ENCODE measurements at places on chromosomes 3 and 15.

DNA sequence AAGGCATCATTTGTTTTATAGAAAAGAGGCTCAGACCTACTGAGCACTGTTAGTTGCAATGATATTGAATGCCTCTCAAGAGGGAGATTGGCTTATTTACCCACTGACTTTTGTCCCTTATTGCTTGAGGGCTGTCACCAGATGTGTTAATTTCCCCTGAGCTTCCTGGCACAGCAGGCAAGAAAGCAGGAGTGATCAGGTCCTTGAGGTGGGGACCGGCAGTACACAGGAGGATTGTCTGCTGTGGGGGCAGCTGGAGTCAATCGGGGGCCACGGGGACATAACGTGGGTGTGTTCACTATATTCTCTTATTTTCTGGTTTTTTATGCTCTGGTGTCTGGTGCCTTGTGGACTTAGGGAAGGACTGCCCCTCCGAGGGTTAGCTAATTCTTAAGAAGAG, 44.6 kb downstream of the GASK1A start:
- no peak for DNase-seq

DNA sequence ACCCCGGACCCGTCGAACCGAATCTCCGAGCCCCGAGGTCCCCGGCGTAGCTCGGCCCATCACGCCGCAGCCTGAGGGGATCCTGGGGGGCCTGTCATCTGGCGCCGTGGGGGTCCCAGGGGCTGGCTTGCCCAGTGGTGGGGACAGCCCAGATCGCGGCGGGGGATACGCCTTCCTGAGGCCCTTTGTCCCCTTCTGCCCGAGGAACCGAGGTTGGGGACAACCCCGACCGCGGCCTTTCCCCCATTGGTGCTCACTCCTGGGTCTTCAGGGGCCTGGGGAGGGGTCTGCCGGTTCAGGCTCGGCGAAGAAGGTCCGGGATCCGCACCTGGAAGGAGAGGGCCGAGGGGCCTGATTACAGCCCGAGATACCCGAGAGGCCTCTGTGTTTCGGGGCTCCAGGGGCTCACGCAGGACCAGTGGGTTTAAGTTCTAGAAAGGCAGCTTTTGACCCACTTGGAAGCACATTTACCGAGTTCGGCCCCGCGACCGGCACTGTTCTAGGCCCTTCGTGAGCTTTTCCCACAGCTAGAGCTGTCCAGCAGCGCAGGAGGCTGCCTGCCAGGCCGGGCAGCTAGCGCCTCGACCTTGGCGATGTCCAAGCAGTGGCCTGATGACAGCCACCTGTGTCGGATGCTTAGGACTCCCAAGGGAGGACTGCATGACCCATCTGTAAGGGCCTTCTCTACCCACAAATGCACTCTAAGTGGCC, 504 bp downstream of the ABHD2 start:
- no peak for DNase-seq

- DNase-seq, result no peak
Observed at GRCh38 chr3:196531418-196531817, 16.3 kb upstream of the SMCO1 start.

DNA sequence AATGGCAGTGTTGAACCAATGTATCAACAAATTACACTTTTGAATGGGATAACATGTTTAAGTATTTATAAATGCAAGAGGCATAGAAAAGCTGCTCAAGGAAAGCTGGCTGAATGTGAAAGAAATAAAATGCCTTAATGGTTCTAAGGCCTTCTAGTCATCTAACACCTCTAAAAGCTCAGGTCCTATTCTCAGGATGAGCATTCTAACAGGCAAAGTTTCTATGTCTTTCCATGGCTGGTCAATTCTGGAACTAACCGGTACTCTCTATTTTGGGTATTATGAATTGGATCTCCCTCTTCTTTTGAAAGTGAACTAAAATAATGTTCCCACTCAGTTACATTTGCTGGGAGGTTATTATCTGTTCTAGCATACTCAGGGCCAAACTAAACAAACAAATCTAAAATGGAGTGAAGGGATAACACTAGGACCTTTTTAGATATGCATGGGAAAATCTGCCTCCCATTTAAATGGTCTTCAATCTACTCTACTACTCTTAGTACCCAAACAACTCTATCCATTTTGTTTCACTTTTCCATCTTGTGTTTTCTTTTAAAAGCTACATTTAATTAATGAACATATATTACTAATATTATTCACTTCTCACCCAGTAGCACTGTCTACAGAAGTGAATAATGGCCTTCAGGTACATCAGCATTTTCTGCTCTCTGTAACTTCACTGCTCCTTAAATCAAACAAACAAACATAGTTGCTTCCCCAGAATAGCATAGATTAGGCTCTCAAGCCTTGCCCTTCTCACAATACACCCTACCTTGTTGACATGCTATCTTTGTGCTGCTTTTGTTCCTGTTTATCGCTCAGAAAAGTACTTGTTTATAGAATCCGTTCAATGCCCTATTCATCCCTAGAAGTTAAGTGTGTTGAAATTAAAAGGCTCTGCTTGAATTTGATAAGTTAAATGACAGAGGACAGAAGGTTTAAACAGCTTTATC, 46.4 kb downstream of the CBLB start:
- DNase-seq, result no peak

DNA sequence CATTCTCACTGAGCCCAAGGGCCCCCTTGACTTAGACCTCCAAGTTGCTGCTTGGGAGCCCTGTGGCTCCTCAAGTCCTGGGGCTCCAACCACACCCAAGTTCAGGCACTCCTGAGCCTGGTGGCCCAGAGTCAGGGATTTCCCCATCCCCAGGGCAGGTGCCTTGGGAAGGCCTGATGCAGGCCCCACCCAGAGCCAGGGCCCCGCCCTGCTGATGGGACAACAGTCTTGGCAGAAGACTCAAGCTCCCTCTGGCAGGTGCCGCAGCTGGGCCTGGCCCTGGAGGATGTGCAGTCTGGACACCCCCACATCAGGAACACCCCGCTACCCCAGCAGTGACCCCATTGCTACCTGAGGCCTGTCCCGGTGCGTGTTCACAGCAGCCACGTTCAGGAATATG, 17.7 kb upstream of the SHISA5 start:
- no peak for DNase-seq

GRCh38 chr15:91065505-91065904, 34.6 kb upstream of the SV2B start:
- no peak for DNase-seq

GRCh38 chr3:170037463-170038433, at the start of gene GPR160:
Gene GPR160, plus strand, starts transcription at chr3:170037995. Its CDS starts 45,978 bp downstream, at chr3:170083973.
- DNase-seq, result peak; percentile 66

GRCh38 chr3:133573629-133574194, at the start of gene CDV3:
Gene CDV3, plus strand, starts transcription at chr3:133573686. Its CDS starts 359 bp downstream, at chr3:133574045.
- DNase-seq, result no peak

GRCh38 chr15:39066677-39067076, 502.1 kb upstream of the RASGRP1 start:
- DNase-seq, result no peak

DNA sequence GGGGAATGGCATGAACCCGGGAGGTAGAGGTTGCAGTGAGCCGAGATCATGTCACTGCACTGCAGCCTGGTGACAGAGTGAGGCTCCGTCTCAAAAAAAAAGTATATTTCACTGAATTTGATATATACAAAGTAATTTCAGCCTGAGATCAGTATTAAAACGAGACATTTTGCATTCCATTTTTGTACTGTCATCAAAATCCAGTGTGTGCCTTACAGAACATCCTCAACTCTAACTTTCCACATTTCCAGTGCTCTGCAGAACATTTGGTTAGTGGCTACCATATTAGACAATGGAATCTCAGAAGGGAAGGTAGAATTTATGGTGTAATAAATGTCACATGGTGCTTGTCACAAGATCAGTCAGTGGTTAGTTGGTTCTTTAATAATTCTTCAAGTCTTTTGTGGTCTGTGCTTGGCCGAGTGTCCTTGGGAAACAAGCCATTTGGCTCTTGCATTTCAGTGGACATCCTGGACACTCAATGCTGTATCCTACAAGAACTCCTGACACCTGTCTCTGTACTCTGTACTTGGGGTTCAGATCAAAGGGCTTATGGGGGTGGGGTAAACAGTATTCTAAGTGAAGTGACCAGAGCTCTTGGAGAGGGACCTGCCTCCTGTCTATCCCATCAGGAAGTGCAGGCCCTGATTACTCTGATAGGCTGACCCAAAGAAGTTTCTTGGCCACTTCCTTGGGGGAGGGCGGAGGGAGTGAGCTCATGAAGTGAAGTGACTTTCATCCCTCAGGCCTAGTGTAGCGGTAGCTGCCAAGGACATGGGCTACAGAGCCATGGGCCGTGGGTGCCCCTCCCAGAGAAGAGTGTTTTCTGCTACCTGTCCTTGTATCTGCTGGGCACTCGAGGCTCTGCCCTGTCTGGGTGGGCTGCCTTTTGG, 3.7 kb downstream of the ACVR2B start:
- DNase-seq, result no peak

DNA sequence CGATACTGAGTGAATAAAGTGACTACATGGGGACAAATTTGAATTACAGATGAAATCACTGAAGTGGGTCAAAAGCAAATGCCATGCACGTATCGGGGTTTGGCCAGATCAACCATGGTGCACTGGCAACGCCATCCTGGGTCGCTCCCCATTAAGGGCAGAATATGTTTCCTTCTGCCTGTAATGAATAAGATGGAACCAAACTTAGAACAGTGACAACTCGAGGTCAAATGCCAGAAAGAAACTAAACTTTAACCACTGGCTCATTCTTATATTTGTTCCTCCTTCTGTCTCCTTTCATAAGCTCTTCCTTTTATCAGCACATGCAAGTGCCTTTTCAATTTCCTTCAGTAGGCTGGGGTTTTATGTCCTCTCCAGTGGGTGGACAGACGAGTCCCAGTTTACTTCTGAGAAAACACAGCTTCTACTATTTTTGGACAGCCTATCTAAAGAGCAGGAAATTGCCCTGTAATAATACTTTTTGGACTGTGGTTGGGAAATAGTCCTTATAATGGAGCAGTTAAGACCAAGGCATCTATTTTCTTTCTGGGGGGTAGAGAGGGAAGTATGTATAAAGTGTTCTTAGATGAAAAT, 61.4 kb downstream of the WHAMM start:
- no peak for DNase-seq

DNA sequence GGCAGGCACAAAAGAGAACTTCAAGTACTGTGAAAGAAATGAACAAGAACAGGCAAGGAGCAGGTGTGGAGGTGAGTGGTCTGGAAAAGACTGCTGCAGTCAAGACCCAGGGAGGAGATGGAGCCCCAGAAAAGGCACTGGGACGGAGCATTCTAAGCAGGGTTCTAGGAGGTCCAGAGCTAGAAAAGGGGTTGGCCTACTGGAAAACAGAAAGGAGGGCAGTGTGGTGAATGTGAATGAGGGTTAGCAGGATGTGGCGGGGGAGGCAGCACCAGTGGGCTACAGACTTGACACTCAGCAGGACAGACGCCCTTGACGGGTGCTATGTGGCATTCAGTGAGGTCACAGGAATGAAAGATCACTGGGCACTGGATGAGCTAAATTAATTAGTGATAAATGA, 75.7 kb downstream of the SENP2 start:
- no peak for DNase-seq

DNA sequence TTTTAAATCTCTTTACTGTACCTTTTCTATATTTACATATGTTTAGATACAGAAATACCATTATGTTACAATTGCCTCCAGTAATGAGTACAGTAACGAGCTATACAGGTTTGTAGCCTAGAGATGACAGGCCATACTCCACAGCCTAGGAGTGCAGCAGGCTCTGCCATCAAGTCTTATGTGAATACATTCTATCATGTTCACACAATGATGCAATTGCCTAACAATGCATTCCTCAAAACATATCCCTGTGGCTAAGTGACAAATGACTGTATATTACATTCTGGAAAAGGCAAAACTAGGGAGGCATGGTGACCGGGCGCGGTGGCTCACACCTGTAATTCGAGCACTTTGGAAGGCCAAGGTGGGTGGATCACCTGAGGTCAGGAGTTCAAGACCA, 192.4 kb upstream of the IGF1R start:
- DNase-seq, result no peak

DNA sequence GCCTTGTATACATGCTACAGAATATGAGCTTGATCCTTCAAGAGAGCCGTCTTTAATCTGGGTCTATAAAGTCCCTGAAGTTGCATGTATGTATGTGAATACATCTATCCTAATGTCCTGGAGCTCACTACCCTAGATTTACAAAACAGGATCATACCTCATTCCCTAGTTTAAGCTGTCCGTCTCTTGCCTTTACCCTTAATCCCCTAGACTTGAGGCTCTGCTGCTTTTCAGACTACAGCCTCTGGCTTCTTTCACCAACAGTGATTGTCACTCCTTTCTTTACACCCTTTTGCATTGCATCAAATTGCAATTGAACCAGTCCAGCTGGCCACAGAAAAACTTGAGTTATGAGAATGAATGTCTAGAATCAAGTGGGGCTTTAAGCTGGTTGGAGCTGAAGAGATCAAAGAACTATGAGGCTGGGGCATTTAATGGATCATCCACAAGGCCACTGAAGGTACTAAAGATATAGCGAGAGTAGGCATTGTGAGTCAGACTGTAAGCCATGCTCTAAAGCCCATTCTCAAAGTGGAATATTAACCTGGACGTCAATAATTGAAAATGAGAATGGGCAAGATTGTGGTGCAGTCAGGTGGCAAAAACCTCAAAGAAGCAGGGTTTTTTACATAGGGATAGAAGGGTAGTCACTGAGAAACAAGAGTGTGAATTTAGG, 12.3 kb upstream of the PLD1 start:
- no peak for DNase-seq

- DNase-seq, result no peak
Observed at GRCh38 chr3:101633186-101633585, 43.7 kb downstream of the ZBTB11 start.

DNA sequence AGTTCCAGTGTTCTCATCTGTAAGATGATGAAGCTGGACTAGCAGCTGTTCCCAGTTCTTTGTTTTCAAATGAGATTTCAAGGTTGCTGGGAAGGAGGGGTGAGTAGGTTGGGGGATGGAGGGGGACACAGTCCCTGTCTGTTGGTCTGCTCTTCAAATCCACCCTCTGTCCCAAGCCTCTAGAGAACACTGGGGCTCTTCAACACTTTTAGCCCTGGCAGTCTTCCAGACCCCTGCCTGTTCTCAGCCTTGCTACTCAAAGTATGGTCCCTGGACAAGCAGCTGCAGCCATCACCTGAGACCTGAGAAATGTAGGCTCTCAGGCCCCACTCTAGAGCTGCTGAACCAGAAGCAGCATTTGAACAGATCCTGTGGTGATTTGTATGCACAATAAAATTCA, 41.3 kb downstream of the NEK11 start:
- no peak for DNase-seq

DNA sequence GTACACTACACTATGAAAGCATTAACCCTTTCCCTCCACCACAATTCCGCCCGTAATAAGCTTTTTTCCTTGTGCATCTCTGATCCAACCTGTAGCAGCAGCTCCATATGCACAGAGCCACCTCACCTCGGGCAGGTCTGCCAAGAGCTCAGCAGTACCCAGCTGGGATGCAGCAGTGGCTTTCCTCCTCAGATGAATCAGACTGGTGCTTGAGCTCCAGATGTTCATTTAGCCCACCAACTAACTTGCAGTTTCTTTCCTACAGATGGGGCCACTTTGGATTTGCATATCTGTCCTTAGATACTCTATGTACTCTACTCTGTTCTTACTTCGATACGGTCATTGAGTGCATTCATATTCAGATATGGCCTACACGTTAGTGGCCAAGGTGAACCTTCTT, 14.8 kb upstream of the FSIP1 start:
- DNase-seq, result no peak

Data from head of caudate nucleus (tissue), 42 donors.